ENCODE measurements at places on chromosomes 12 and 14.

- DNase-seq = no peak
Measured at GRCh38 chr12:111546171-111546570, 52.9 kb downstream of the ATXN2 start.

DNA sequence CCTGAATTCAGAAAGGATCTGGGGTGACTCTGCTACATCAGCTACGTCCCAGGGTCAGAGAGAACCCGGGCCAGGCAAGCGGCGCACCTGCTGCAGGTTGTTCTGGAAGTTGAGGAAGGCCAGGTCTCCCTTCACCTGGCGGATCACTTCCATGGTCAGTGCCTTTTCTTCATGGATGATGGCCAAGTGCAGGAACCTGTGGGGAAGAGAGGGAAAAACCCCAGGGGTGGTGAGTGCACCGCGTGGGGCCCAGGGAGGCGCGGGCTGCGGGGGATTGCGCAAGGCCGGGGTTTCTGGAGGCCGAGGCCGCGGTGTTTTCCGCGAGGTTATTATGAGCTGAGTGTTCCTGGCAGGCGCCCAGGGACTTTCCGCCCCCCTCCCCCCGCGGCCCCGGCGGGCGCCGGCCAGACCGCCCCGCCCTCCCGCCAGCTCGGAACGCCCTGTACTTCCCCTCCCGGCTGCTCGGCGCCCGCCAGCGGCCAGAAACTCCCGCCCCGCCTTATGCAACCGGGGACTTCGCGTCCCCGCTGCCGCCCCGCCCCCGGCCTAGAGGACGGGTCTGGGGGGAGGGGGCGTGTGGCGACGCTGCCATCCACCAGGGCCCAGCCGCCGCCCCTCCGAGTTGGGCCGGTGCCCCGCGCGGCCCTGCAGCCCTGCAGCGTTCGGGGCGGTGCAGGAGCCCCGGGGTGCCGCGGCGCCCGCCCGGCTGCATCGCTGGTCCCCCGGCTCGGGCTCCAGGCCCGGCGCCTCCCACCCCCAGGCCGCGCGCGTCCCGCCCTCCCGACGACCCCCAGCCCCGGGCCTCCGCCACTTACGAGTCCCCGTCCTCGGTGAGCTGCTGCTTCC, 723 bp downstream of the NFKBIA start:
- DNase-seq = peak; percentile 97

DNA sequence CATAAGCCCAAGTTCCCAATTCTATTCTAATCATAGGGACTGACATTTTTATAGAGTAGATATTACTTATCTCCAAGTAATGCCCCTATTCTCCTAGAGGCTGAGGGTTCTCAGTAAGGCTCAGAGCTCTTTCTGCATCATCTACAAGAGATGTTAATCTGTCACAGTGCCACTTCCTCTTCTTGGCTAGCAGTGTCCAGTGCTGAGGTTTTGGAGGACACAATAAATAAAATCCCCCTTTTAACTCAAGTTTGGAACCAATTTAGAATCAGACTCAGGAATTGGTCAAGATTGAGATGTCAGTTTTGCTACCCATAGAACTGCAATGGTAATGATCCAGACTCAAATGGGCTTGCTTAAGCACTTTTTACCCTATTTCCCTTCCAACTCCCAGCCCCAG, 154.1 kb upstream of the ARID2 start:
- DNase-seq = no peak

GRCh38 chr12:40727774-40728483, 35.7 kb downstream of the CNTN1 start:
- no peak for DNase-seq

GRCh38 chr12:25491396-25492325, 61.4 kb downstream of the LMNTD1 start:
- no peak for DNase-seq

GRCh38 chr12:82383930-82384552, 25.7 kb downstream of the METTL25 start:
- no peak for DNase-seq

DNA sequence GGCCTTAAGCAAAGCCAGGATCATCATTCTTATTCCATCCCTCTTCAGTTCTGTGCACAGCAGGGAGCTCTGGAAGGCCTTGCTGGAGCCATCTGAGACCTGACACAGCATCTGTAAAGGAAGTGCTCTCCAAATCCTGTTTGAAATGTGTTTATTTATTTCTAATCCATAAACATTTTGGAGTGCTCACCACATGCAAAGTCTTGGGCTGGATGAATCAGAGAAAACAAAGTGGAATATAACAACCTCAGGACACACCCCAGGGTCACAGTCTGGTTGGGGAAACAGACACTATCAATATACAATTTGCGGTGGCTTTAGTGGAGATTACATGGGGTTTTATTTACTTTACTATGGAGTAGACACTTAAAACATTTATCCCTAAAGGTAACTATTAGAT, 54.3 kb downstream of the BMP4 start:
- DNase-seq = no peak
